ENCODE measurements at places on chromosomes 5 and 9.

- no peak for DNase-seq
Observed at GRCh38 chr5:169272731-169273427, 28.1 kb downstream of the SLIT3 start.

DNA sequence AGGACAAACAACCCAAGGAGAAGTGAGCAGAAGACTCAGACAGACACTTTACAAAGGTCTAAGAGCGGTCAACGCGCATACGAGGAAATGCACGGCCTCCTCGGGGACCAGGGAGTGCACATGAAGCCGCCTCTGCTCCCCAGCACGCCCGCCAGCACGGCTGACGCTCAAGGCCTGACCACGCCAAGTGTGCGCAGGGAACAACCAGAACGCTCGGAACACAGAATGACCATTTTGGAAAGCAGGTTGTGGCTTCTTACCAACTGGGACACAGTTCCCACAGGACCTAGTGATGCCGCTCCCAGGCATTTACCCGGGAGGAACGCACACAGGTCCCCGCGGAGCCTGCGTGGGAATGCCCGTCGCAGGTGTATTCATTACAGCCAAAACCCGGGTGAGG is 191.5 kb upstream of the PPP1R26 start:
- DNase-seq = no peak

GRCh38 chr5:29037716-29038115 is 1999.3 kb upstream of the CDH9 start:
- no peak for DNase-seq

GRCh38 chr5:157457391-157457790 is 2.6 kb upstream of the NIPAL4 start:
- no peak for DNase-seq

DNA sequence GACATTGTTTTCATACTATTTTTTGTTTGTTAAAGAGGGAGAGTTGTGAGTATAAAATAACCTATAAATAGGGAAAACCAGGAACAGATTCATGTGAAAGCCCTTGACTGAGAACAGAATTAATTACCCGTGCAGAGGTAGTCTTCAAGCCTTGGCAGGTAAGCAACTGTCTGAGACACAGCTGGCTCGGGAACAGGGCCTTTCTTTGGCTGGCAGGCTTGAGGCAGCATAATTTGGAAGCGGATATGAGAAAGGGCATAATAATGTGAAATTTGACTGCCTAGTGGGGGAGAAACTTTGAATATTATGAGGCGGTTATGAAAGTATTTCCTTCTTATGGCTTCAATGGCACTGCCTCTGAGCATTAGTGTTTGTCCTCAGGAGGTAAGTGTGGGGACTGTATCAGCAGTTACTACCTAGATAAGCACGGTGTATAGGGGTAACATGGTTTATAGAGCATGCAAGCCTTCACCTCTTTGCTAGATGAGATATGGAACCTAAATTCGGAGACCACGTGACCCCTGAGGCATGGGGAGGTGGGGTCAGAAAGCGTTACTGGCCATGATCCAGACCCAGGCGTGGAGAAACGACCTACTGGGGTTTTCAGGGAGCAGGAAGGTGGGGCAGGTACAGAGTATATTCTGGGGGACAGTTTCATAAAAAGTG is 210.2 kb upstream of the GAS1 start:
- no peak for DNase-seq

GRCh38 chr9:87149799-87150198 is 202.5 kb upstream of the GAS1 start:
- no peak for DNase-seq

DNA sequence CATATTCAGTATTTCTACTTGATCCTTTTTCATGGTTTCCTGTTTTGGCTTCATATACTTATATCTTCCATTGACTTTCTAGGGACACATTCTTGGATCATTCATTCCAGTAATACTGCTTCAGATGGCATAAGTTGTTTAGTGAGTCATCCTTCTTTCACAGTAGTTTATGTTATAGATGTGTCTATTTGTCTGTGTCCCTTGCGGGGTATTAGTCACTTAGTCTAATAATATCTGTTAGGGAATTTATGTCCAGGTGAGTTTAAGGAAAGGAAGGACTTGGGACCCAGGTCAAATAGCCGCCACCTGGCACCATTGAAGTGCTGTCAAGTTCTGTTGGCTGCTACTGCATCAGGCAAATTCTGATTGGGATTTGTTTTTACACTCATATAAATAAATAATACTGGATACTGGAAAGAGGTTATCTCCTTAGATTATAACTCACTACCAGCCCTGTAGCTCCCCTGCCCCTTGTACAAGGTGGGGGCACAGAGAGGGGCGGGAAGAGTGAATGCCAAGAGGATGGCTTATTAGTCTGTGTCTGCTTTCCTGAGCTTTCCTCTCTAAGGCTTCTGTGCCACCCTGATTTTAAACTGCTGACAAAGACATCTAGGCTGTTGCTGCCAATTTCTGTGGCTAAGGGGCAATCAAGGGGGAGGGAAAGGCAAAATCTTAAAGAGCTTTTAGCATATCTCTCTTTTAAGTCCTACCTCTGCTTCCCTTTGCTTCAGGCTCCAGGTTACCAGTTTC is 64.9 kb downstream of the CDC42SE2 start:
- DNase-seq = no peak

GRCh38 chr9:92561374-92562330 is 25.9 kb upstream of the ECM2 start:
- no peak for DNase-seq

- DNase-seq = no peak
Observed at GRCh38 chr5:33439905-33440481, 772 bp upstream of the TARS1 start.

- DNase-seq = no peak
Observed at GRCh38 chr5:14105718-14106410, 37.3 kb upstream of the TRIO start.

- DNase-seq = no peak
Observed at GRCh38 chr5:82106207-82106606, 134.4 kb downstream of the ATG10 start.

GRCh38 chr5:144467792-144468191 is 297.1 kb downstream of the KCTD16 start:
- DNase-seq = no peak

- DNase-seq = no peak
Observed at GRCh38 chr5:883475-884181, 9.0 kb downstream of the BRD9 start.

DNA sequence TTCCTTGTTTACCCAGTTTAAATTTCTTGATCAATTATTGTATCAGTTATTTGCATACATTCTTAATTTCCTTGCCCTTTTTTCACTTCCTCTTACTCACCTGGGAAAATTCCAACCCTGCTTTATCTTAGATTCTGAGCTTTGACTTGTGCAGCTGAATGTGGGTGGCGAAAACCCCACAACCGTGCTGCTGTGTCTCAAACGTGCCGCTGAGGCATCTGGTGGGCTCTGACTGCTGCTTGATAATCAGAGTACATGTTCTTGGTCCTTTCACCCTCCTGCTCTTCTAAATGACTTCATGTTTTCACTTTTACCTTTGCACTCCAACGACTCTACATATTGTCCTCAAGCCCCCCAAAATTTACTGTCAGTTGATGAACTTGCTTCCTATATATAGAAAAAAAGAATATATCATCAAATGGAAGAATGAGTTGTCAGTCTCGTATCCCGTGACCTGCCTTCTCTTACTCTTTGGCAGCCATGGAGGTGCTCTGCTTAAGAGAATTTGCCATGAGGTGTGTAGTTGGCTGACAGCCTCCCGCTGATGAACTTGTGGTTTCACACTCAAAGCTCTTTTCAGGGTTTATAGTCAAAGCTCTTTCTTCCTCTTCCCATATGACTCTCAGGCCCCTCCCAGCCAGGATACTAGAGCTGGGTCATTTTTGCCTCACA is 14.0 kb upstream of the JAK2 start:
- no peak for DNase-seq

GRCh38 chr5:65902104-65902503 is 24.3 kb upstream of the ERBIN start:
- DNase-seq = no peak

DNA sequence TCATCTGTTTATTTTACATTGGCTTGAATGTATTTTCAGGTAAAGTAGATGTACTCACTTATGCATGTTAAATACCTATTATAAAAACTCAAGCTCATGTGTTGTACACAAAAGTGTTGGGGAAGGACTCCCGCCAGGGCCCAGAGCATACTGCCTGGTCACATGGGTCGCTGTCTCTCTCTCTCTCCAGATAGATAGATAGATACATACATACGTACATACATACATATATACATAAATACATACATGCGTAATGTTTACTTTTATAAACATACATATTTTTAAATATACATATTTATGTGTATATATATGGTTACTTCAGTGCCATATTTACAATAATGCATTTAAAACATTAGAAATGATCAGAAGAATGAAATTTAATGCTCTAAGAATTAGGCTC is 24.7 kb downstream of the ASPN start:
- DNase-seq = no peak

DNA sequence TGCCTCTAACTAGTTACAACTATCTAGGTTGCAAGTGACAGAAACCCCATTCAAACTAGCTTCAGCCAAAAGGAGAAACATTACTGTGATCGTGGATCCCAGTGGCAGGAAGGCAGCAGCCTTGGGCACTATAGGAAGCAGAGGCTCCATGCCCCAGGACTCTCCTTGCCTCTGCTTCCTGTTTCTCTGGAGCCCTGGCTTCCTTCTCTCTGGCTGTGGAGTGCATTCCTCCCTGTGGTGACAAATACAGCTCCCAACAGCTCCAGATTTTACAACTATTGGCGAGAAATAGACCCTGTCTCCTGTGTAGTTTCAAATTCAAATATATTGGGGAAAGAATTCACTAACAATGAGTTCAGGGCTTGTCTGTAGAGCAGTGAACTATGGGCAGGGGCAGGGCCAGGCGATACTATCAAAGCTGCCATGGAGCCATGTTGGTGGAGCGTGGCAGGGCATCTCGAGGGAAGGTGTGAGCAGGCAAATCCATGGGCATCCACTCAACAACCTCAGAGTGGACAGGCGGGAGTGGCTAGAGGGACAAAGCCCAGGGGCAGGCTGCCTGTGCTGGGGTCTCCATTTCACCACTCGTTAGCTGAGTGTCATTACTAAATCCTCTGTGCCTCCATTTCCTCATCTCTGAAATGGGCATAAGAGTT is 189.5 kb downstream of the ERCC6L2 start:
- no peak for DNase-seq

- DNase-seq = no peak
Observed at GRCh38 chr9:123120131-123120530, 86.7 kb downstream of the GPR21 start.

Data from T-helper 2 cell (primary cell).